ENCODE measurements at places on chromosomes 2 and 18. TPM values are rescaled to one million over a fixed set of nuclear protein-coding genes. Genes with fewer than 3 reads are reported as not detected.

TRIM54 gene
- total RNA-seq: not detected

- DNase-seq: no peak
Measured at GRCh38 chr2:225740086-225740485, 340.6 kb downstream of the NYAP2 start.

GALR1 gene
- total RNA-seq: 0.71 TPM

DNA sequence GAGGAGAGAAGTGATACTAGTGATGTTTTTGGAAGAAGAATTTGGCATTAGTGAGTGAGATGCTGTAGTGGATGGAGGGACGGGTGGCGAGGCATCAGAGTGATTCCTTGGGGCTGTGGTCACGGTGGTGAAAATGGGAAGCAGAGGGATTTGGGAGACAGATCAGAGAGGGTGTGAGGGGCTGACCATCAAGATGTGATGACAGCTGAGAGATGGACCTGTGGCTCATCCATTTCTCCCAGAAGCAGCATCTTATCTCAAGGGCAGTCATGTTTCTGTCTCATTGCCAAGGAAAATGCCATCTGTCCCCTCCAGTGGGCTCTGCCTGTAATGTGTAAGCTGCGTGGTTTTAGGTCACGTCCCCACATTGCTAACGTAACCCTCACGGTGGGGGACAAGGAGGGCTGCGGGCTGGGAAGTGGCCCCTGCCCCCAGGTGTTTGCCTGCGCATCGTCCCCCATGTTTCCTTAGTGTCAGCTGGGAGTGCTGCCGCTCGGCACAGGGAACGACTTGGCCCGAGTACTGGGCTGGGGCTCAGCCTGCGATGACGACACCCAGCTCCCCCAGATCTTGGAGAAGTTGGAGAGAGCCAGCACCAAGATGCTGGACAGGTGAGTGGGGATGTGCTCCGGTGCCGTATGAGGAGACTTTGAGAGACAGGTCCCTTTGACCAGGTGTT lies 91.0 kb downstream of the DGKD start:
- DNase-seq: peak; percentile 8

- DNase-seq: no peak
Measured at GRCh38 chr18:6313415-6313814, 101.3 kb downstream of the L3MBTL4 start.

GRCh38 chr2:220081171-220081570 lies 453.7 kb downstream of the SLC4A3 start:
- no peak for DNase-seq

GRCh38 chr2:1140389-1141003 lies 189.8 kb downstream of the SNTG2 start:
- DNase-seq: no peak

DNA sequence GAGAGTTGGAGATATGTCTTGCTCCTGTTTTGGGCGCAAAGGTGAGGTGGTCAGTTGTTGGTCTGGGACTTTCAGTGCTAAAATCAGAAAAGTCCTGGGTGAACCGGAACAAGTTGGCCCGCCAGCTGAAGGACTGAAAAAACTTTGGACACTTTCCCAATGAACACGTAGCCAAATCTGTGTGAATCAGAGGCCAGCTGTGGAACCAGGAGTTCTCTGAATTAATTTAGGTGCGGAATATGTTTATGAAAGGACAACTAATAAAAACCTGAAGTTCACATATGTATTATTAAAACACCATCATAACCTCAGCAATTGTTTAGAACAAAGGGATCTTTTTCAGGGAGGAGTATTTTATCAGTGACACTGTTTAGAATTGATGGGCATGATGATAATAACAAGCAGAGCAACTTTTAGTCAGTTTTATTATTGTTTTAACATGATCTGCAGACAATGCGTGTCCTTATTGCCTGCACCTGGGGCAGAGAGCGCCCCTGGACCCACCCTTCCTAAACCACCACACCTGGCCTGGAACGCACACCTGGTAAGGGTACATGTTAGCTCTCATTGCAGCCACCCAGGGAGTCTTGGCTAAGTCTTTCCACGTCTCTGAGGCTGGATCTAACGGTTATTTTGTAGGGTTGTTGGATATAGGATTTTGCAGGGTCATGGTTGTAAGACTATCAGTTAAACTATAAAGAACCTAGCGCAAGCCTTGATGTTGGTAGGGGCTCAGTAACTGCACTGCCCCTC lies 9.9 kb upstream of the ODC1 start:
- DNase-seq: no peak

GRCh38 chr2:17299891-17300540 lies 218.2 kb downstream of the RAD51AP2 start:
- DNase-seq: no peak

PLCL1 gene
- total RNA-seq: 13.6 TPM

DNA sequence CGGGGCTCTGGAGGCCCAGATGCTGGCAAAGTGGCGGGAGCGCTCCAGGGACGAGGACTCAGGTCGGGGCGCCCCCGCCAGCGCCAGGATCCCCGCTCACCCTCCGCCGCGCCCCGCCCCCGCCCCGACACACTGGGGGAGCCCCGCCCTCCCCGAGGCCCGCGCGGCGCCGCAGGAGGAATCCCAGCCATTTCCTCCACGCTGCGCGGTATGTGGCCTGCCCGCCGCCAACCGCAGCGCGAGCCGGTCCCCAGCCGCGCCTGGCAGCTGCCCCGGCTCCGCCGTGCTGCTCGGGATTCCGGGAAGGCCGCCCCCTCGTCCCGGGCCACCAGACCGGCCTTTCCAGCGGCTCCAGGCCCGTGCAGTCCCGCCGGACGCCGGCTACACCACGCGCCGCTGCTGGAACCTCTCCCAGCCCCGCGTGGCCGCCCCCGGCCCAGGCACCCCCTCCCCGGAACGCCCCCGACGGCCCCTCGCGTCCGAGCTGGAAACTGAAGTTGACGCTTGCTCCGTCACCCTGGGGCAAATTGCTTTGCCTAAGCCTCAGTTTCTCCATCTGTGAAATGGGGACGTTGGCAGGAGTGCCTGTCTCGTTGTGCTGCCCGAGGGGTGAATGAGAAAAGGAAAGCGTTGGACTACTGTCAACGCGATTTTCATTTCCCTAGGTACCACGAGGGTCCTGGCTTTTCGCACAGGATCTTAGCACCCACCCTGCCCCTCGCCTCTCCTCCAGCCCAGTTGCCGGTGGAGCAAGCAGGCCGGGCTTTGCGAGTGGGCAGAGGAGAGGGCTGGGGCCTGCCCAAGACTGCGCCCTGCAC lies 53.6 kb downstream of the PKDCC start:
- DNase-seq: peak; percentile 78

CSRNP3 gene
- 6.6 TPM for total RNA-seq

DNA sequence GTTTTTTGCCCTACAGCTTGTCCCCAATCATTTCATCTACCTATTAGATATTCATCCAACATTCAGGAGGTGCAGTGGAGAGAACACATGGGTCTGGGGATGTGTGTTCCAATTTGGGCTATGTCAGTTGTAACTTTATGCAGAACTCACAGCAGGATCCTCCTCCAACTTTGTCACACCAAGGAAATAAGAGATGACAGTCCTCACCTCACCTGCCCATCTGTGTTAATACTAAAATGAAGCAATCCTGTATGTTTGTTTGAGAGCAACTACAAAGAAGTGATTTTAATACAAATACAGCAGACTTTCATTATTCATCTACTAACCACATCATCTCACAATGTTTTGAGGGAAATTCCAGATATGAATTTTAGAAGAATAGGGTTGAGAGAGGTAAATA lies 126.7 kb downstream of the ARHGAP15 start:
- no peak for DNase-seq

STPG4 gene
- total RNA-seq: 1.1 TPM

- DNase-seq: no peak
Measured at GRCh38 chr2:206452242-206452641, 8.9 kb downstream of the ADAM23 start.

DNA sequence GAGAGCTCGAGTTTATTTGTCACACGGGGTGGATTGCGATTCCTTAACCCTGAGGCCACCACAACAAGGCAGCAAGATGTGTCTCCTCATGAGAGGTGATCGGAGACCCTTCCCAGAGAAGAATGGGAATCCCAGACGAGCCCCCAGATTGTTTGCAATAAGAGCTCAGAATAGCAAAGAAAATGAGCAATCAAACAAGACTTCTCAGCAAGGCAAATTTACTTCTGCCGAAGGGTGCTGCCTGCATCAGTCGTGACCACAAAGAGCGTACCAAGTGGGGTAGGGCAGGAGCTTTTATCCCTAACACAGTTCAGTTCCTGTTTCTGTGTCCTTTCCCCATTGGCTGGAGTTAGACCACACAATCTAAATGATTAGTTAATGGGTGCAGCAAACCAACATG lies 237.5 kb upstream of the SYT4 start:
- DNase-seq: no peak

GRCh38 chr2:29923110-29923721 lies 1.8 kb upstream of the ALK start:
- peak; percentile 70 for DNase-seq

GRCh38 chr2:184154438-184154837 lies 443.9 kb upstream of the ZNF804A start:
- DNase-seq: no peak

DNA sequence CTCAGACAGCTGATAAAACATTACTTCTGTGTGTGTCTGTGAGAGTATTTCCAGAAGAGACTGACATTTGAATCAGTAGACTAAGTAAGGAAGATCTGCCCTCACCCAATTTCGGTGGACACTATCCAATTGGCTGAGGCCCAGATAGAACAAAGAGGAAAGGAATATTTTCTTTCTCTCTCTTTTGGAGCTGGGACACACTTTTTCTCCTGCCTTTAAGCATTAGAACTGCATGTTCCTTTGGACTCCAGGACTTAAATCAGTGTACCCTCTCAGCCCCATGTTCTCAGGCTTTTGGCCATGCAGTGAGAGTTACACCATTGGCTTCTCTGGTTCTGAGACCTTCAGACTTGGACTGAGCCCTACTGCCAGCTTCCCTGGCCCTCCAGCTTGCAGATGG lies 3.3 kb upstream of the SRBD1 start:
- no peak for DNase-seq

PARD6G gene
- total RNA-seq: 9.9 TPM

- DNase-seq: no peak
Measured at GRCh38 chr2:136395582-136395981, 277.6 kb upstream of the CXCR4 start.

DNA sequence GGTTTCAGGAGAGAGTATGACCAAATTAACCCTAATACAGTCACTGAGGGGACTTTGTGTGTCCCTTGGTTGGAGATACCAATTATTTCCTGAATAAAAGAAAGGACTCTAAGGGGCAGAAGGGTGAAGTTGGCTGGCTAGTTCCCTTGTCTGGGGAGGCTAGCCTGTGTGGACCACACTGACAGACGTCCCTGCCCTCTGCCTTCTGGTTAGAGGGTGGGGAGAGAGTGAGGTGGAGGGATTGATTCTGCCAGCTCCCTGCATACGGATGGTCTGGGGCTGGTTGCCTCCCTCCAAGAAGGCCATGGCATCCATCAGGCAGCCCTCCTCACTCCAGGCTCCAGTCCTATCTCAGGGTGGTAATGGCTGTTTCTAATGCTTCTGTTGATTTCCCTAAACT lies 37.4 kb upstream of the AFF3 start:
- DNase-seq: no peak

NT5C1B gene
- not detected for total RNA-seq

DNA sequence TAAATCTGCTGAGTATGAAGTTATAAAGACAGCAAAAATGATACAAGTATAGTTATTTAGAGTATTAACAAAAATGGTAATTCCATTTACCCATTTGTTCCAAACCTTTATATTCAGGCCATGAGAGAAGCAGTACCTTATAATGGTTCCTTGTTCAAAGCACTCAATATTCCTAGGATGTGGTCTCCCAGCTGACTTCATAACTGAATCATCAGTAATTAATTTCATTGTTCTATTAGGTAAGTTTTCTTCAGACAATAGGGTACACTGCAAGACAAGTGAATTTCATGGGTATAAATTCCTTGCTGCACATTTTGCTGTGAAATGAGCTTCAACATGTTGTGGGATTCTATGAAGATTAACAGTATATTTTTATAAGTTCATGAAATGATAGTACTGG lies 550.8 kb upstream of the ZEB2 start:
- DNase-seq: no peak

DNA sequence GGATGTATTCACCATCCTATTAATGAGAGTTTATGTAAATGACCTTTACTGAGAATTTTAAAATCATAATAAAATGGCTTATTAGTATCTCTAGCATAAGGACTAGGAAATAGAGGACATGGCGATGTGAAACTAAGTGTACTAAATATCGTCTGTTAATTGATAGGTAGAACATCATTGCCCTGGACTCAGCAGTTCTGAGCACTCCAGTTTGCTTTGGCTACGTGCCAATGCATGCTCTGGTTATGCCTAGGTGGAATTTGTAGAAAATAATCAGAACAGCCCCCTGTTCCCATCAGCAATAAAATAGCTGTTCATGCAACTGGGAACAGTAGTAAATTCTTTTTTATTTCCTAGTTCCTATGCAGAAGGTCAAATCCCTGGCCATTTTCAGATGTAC lies 247.8 kb downstream of the DOK6 start:
- DNase-seq: no peak

EFR3B gene
- 0.49 TPM for total RNA-seq

DNA sequence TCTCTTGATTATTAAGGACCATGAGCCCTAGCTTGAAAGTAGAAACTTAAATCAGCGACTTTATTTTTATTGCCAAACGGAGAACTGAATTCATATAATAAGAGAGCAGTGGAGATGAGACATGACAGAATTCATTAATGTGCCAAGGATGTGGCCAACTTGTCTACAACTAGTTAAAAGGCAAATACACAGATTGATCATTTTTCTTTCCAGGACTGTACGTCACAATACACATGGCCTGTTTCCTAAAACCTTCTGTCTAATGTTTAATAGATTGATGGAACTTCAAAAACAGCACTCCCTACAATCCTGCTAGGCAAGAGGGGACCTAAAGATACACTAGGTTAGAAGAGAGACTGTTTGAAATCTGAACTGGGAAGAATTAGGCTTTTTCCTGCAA lies 647.8 kb downstream of the SATB2 start:
- no peak for DNase-seq

TDRD15 gene
- not detected for total RNA-seq

SPP2 gene
- total RNA-seq: not detected

DNA sequence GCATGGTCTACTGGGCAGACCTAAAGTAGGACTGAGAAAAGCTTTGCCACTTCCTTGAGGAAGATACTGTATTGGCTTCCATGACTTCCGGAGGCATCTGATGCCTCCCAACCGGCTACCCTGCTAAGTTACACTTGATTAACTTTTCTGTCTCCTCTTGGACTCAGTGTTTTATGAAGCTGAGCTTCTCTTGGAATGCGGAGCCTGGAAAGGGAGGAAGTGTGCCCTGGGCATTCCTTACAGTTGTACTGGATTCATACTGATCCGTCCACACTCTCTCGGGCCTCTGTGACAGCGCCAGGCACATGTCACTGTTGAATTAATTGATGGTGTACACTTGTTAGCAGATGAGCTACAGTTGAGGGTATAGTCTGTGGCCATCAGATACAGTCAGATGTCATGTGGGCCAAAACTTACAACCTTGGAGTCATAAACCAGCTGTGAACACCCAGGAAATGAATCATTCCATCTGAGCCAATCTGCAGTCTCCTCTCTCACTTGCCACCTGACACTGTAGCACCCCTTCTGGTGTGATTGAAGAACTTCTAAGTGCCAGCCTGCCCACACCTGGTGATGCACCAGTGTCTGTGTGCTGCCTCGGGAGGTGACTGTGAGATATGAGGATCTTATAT lies 122.5 kb downstream of the FHOD3 start:
- no peak for DNase-seq

- no peak for DNase-seq
Measured at GRCh38 chr18:55121397-55122170, 162.3 kb upstream of the CCDC68 start.
